Retina (tissue), 1 donor: ENCODE measurements at places on chromosomes 11 and 22.

- no peak for DNase-seq
Measured at GRCh38 chr11:93984196-93984567, 37.0 kb upstream of the HEPHL1 start.

- no peak for DNase-seq
Measured at GRCh38 chr22:43293259-43293654, 49.9 kb downstream of the SCUBE1 start.

- DNase-seq, result no peak
Measured at GRCh38 chr11:123973816-123974215, 3.8 kb downstream of the OR10S1 start.

- DNase-seq, result no peak
Measured at GRCh38 chr11:2400762-2401435, 349 bp downstream of the TSSC4 start.

DNA sequence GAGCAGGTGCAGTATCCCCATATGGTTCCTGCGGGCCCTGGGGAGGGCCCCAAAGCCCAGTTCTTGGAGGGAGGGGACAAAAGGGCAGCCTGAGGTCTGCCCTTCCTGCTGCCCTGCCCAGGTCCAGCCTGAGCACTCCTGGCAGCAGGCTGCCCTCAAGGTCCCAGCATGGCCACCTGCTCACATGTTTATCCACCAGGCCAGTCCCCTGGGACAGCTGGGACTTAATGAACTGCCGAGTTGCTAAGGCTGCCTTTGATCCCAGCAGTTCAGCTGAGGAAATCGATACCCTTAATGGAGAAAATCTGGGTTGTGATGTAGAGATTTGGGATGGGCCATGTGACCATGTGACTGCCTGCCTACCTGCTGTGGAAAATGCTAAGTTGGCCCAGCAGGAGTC is 146.2 kb downstream of the TRIM29 start:
- no peak for DNase-seq

- DNase-seq, result no peak
Measured at GRCh38 chr22:50701076-50701419, 28.4 kb downstream of the SHANK3 start.

DNA sequence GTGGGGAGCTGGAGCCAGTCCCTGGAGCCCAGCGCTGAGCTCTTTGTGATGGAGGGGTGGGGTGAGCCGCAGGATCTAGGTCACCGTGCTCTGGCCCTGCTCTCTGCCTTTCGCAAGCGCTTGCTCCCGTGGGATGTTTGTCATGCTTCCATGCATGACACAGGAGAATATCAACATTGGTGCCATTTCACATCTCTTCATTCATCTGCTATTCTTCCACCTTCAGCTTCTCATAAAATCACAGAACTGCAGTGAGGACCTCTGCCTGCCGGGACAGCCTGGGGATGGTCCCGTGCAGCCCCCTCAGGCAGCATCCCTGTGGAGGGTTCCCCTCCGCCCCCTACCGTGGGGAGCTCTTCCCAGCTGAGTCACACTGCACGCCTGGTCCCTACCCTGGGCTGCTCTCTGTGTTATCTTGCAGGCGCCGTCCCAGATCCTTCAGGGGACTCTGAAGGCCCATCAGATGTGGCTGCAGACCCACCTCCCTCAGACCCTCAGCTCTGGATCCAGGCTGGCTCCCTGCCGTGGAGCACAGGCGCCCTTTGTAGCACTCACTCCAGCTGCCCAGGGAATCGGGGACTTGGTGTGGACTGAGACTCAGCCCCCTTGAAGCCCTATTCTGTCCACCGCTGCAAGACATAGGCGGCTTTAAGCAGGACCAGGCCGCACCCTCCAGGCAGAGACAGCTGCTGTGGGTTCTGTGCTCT is 5.1 kb upstream of the SEPTIN5 start:
- DNase-seq, result peak; percentile 82

DNA sequence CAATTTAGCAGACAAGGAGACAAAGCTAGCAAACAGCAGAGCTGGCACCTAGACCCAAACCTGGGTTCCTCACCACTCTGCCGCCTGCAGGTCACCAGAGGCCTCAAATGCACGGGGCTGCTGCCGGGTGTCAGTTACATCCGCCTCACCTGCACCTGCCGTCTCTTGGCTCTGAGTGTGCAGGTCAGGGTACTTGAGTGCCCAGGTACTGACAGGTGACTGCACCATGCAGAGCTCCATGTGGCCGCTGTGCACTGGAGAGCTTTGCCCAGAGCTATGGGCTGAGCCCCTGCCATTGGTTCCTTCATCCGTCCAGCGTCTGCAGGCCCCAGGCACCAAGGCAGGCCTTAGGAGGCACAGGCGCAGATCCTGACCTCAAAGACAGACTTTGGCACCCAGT is 35.0 kb downstream of the PDGFB start:
- DNase-seq, result no peak

DNA sequence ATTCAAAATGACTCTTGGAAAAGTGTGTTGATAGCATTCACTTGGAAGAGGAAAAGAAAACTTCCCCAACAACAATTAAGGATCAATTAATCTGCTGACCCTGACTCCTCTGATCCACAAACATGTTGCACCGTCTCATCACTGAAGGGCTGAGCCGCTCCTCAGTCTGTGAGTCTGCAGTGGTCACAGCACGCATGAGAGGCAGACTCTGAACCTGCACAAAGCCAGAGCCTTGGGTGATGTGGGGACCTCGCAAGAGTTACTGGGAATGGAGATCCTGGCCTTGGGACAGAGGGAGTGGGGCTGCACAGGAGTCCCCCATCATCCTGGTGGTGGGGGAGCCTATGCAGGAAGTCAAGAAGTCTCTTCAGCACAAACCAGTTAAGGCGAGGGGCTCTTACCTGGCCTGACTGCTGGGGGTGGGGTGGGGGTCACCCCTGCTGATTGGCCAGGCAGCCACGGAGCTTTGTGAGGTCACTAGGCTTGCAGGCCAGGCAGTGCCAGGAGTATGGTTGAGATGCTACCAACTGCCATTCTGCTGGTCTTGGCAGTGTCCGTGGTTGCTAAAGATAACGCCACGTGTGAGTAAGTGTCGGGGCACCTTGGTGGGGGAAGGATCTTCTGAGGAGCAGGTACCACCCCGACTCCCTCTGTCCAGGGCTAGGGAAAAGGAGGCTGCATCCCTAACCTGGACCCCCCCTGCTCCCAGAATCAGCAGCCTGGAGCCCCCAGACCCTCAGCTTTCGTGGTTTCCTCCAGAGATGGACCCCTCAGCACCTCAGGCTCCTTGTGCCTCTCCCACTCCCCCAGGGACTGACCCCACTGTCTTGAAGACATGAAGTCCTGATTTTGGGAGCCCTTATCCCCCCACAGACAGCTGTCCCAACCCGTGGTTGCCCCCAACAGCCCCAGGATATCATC is at the start of gene ACR:
ACR (plus strand) TSS at position 477 of the 921 bp plus-strand sequence; CDS start at position 509, 32 bp downstream.
- DNase-seq, result no peak

GRCh38 chr11:78706551-78706950 is 131.9 kb upstream of the NARS2 start:
- no peak for DNase-seq

DNA sequence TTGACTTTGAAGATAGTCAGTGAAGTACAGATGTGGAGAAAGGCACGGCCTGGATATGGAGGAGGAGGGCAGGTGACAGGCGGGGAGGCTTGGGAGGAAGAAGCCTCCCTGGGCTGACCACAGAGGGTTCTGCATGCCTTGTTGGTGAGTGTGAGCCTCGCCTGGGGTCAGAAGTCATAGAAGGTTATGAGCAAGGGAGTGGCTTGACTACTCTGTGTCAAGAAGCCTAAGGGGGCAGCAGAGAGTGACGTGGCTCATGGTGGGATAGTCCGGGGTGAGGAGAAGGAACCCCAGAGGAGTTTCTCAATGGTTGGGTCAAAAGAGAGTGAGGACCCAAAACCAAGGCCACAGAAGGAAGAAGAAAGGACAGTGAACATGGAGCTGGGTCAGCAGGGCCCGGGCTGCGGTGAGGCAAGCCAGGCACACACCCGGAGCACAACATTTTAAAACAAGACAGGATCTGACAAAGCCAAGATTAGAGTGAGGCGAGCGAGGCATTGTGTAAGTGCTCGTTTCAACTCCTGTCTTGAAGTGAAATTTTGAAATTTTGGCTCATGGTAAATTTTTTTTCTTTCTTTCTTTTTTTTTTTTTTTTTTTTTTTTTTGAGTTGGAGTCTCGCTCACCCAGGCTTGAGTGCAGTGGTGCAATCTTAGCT is 31.9 kb downstream of the PDGFB start:
- DNase-seq, result no peak

DNA sequence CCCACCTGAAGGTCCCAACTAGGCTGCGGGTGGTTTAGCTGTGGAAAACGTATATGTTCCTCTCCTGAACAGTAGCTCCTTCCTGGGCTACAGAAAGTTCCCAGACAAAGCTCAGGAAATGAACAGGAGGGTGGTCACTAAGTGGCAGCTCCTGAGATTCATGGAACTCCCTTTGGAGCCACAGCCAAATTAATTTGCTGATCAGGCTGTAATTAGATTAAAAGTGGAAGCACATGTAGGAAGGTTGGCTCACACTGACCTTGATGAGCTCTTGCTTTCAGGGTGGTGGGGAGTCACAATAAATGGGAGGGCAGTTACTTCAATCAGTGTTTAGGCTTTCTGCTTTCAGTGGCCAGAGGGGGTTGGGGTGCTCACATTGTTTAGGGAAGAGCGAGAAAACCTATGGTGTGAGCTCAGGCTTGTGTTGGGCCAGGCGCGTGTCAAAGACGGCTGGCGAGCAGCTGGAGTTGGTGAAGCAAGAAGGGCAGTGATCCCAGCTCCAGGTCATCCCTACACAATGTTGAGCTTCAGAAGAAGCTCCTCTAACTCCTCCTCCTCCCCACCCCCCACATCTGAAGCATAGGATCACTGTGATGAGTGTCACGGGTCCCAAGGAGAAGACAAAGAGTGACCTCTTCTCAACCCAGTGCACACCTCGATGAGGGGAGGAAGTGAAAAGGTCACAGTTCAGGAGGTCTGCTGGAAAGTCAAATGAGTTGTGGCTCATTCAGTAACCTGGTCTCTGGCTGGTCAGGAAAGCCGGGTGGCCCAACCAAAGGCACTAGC is 42.5 kb downstream of the CLPB start:
- DNase-seq, result no peak

DNA sequence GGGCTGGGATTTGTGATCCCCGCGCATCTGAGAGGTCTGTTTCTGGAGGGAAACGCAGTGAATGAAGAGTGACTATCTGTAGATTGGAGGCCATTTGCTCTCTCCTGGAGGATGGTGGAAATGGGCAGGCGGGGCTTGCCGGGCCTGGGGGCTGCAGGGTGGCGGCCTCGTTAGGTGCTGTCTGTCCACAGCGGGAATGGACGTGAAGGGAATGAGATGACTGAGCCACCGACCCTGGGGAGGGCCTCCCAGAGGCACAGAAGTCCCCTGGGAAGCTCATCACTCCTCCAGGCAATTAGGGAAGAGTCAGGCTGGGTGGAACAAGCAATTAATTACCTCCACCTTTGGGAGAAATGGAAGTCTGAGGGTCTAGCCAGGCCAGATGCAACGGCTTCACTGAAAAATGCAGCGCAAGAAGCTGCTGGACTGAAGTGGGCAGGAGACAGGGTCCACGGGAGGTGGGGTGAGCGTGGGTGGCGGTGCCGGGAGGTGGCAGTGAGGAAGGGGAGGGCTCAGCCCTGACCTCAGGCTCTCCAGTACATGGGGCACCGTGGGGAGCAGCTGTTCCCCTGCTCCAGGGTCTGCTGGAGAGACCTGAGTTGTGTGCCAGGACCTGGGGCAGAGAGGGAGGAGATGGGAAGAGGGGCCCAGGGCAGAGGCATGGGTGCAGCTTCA is 524.5 kb downstream of the BRD1 start:
- no peak for DNase-seq

GRCh38 chr11:70772950-70773349 is 374.6 kb downstream of the CTTN start:
- DNase-seq, result no peak

- no peak for DNase-seq
Measured at GRCh38 chr11:16778876-16779275, 40.4 kb downstream of the C11orf58 start.

DNA sequence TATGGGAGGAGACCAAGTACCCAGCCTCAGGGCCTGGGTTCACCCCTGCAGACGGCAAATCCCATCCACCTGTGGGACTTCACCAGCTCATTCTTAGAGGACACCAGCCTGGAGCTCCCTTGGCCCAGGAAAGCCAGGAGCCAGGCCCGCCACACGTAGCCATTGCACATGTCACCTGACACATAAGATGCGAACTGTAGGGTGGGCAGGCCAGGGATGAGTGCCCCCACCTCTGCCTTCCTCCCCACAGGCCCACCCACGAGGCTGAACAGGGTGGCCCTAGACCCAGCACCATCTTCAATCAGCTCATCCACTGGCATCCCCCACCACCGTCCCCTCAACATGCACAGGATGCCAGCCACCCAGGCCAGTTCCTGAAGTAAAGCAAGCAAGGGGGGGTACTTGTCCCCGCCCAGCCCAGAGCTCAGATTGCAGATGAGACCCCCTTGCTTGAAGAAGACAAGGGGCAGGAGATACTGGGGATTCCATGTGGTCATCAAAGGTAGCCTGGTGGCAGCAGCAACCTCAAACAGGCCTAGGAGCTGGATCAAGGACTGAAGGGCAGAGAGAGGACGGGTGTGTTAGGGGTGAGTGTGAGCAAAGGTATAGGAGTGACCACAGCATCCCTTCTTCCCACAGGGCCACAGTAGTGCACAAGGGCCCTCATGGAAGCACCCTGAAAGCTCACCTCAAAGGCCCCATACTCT is 45.6 kb downstream of the IGLL5 start:
- DNase-seq, result no peak

GRCh38 chr11:109762546-109762945 is 330.6 kb upstream of the ZC3H12C start:
- DNase-seq, result no peak

- DNase-seq, result no peak
Measured at GRCh38 chr11:64331569-64332371, 8.2 kb upstream of the CCDC88B start.

DNA sequence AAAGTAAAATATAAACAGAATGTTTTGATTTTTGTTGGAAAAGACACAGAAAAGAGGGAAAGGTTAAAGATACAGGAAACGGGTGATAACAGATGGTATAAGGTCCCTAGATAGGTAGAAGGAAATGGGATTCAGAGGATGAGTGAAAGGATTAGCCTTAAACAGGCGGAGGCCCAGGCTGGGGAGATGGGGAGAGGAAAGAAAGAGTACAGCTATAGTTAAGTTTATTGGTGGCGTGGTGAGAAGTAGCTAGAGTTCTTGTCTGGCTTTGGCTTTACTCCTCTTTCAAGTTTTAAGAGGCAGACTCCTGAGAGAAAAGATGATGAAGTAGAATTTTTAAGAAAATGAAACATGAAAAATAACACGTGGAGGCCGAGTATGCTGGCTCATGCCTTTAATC is 13.7 kb downstream of the ZBTB44 start:
- no peak for DNase-seq

DNA sequence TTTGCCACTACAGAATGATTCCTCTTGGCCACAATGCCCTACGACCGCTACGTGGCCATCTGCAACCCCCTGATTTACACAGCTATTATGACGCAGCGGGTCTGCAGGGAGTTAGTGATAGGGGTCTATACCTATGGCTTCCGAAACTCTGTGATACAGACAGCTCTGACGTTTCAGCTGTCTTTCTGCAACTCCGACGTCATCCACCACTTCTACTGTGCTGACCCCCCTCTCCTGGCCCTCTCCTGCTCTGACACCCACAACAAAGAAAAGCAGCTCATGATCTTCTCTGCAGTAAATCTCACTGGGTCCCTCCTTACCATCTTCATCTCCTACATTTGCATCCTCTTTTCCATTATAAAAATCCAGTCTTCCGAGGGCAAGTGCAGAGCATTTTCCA is 52.3 kb upstream of the OR5P2 start:
- DNase-seq, result peak; percentile 6
